NCI-H2171 (cell line): ENCODE measurements at places on chromosomes 11 and 22.
A peak's percentile ranks its signal among the peaks of the same experiment; 100 is the strongest.

- peak; percentile 76 for DNase-seq
Observed at GRCh38 chr22:29907753-29908515, 25.0 kb downstream of the MTMR3 start.

- no peak for DNase-seq
Observed at GRCh38 chr11:126153972-126154371, 57.5 kb downstream of the RPUSD4 start.

DNA sequence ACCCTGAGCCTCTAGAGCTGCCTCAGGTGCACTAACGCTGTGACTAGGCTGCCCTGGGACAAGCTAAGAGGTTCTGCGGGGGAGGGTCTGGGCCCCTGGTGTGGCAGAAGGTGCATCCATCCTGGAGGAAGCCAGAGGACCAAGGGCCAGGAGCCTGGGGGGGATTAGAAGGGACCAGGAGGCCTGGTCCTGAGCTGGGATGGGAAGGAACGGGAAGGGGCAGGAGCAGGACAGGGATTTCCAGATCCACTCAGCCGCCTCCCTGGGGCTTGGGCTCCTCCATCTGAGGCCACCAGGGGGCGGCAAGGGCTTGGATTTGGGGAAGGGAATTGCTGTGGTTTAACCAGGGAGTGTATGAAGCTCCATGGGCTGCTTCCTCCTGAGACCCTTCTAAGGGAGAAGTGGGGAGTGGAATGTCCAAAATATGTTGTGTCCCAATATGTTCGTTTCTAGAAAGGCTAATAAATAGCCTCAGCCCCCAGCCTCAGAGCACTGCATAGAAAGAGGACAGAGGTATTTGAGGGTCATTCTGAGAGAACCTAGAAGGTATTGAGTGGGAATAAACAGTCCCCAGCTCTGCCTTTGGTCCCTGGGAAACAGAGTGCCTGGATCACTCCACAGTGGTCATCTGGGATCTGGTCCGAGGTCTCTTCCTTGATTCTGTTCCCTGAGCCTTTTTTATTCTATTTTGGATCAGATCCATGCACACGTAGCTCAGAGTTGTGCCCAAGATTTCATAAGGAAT is 17.4 kb upstream of the PRAME start:
- peak; percentile 44 for DNase-seq

DNA sequence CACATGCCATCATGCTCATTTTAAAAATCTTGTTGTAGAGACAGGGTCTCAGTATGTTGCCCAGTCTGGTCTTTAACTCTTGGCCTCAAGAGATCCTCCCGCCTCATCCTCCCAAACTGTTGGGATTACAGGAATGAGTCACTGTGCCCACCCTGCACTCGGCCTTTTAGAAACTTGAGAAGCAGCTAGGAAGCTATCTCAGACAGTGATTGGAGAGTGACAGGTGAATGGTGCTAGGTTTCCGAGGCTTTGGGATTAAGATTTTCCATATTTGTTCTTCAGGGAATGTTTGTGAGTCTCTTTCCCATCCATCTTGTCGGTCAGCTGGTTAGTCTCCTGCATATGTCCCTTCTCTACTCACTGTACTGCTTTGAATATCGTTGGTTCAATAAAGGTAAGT is 10.5 kb downstream of the EI24 start:
- DNase-seq: no peak

GRCh38 chr11:29432719-29433325 is 584.0 kb downstream of the KCNA4 start:
- DNase-seq: no peak

- no peak for DNase-seq
Observed at GRCh38 chr22:50714631-50715179, 23.3 kb upstream of the ACR start.

GRCh38 chr11:57812634-57813033 is 51.0 kb downstream of the CTNND1 start:
- no peak for DNase-seq

- DNase-seq: no peak
Observed at GRCh38 chr11:7520981-7521487, 7.2 kb downstream of the PPFIBP2 start.

- no peak for DNase-seq
Observed at GRCh38 chr11:44255406-44256071, 54.4 kb downstream of the ALX4 start.

DNA sequence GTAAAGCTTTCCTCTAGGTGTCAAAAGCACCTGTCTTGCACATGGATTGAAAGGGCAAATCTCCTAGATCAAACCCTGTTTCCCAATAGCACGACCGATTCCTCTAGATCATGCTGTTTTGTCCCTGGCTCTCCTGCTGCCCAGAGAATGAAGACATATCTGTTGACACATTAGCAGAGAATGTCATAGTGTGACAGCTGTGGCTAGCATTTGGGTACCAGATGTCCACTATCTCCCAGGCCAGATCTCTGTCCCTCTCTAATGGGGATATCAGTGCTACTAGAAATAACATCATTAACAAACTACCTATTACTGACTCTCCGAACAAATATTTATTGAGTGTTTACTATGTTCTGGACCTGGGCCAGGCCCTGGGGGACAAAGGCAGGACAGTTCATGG is 72.4 kb upstream of the ISX start:
- DNase-seq: no peak

- DNase-seq: no peak
Observed at GRCh38 chr11:104594228-104594958, 303.9 kb downstream of the CASP12 start.

DNA sequence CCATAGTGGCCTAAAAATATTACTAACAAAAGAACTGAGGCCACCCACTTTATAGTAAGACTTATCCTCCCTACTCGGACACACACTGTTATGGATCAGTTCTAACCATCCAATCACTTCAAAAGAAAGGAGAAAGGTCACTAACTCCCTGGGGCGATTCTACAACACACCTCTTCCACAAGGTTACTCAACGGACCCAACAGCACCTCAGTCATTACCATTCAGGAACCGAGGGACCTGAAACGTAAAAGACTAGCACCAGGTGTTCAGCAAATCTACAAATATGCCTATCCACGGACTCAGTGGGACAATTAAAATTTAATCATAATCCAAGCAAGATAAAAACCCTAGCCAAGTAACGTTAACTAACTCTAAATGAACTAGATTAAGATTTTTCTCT is 1.6 kb downstream of the HNRNPUL2 start:
- DNase-seq: no peak

GRCh38 chr11:82980292-82980691 is 78.8 kb downstream of the DDIAS start:
- no peak for DNase-seq

GRCh38 chr11:18308242-18308641 is 13.7 kb downstream of the HPS5 start:
- DNase-seq: no peak

DNA sequence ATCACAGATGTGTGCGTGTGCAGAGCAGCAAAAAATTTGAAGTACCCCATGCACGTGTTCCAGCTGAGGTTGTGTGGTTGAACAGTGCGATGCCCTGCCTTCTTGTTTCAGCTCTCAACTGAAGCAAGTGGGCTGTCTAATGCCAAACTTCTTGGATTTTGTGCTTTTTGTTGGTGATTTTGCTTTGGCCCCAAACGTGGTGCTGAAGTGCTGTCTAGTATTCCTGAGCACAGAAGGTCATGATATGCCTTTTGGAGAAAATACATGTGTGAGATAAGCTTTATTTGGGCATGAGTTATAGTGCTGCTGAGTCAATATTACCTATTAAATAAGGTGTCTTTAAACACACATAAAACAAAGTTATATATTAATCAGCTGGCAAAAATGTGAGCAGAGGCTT is 14.1 kb downstream of the YDJC start:
- DNase-seq: no peak
